Fibroblast of skin of right quadriceps (primary cell): ENCODE measurements at places on chromosomes 12 and 14.
A peak's percentile ranks its signal among the peaks of the same experiment; 100 is the strongest.

GRCh38 chr12:97941686-97942354 lies 479.2 kb downstream of the RMST start:
- no peak for DNase-seq

- no peak for DNase-seq
These were observed 16.4 kb upstream of the KCNA5 start for GRCh38 chr12:5027046-5027821.

GRCh38 chr14:62763951-62764350 lies 281.3 kb downstream of the KCNH5 start:
- DNase-seq, result no peak

DNA sequence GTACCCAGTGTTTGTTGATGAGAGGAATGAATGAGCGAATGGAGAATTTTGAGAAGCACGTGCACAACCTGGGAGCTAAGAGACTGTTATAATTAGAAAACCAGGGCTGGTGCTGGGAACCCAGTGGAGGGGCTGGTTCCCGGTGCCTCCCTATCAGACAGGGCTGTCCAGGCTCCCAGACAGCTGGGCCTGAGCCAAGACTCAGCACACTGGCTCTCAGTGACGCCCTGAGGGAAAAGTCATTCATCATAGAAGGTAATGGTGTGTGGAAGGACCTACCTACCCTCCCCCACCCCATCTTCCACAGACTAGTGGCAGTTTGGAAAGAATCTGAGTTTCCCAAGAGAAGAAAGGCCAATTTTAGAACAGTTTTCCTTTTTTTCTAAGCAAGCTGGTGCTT lies 34.7 kb downstream of the KCNA5 start:
- peak; percentile 27 for DNase-seq

GRCh38 chr14:59360923-59361794 lies 104.0 kb downstream of the GPR135 start:
- peak; percentile 54 for DNase-seq

DNA sequence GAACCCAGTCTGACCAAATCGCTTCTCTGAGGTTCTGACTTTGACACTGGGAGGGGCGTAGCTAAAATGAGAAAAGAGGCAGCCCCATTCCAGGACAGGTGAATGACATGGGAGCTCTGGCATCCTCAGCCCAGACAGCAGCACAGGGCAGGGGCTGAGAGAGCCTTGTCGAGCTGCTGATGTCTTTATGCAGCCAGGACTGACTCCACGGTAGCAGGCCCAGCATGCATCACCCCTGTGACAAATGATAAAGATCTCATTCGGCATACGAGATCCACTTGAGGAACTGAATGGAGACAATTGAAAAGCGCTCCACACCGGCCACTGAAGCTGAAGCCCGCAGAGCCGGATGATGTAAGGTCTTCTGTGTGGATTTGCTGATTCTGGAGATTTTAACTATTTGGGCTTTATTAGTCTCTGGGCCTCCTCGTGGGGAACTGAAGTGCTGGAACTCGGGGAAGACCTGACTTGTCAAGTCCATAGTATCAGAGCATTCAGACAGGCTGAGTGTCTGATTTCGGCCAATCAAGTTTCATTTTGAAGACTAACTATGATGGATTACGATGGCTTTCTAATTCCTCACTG lies 56.9 kb upstream of the MAP1LC3B2 start:
- no peak for DNase-seq

DNA sequence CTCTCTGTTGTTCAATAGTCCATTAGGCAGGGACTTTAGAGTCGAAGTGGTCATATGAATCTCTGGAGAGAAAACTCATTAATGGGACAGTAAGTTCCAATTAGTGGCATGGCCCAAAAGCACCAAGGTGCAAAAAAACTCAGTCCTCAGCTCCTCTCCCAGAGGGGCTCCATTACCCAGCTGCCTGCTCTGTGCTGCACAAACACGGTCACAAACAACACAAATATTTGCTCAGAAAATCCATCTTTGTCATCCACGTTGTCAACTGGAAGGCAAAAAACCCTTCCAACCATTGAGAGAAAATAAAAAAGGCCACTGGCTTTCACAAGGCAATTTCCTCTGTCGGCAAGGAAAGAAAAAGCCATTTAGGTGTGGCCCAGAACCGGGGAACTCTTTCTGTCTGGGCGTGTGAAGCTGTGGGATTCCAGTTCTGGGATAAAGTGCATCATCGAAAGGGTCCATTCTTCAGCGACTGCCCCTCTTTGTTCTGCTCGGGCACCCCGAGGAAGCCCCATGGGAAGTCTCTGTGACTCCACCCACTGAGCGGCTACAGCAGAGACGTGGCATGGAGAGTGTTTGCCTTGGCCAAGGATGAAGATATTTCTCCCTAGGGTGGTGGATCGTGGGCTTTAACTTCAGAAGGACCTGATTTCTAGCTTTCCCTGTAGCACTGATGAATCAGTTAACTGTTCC lies 137.6 kb downstream of the VRK1 start:
- DNase-seq, result no peak

DNA sequence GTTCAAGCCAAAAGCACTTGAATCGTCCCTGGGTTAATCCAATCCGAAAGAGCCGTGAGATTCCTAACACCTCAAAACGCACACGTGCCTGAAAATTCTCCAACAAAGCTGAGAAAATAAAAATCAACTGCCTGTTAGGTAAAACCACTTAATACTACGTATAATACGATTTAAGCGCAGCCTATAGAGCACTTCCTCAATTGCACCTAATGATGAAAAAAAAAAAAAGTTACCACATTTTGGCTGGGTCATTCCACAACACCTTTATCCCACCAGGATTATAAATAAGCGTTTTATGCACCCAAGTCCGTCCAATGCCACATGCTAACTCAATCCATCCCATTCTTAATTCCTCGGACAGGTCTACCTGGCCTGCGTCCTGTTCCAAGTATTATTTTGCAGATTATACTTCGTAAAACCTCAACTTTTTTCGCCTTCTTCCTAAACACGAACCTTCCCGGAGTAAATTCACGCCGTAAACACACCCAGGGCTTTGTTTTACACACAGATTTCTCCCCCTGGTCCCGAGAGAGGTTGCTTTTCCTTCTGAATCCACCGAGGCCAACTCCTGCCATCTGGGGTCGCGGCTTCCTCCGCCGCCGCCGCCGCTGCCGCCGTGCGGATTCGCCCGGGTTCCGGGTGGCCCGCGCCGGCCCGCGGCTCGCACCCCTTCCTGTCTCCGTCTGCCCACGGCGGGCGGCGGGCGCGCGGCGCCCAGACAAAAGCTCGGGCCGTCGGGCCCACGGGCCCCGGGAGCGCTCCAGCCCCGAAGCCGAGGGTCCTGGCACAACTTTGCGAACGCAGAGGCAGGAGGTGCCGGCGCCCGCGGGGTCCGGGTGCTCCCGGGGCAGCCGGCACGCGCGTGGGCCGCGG lies 66.2 kb downstream of the RNF34 start:
- DNase-seq, result peak; percentile 19

GRCh38 chr12:13851828-13852227 lies 129.6 kb downstream of the GRIN2B start:
- no peak for DNase-seq

GRCh38 chr14:45194964-45195363 lies 58.0 kb downstream of the MIS18BP1 start:
- no peak for DNase-seq

GRCh38 chr14:31297701-31298344 lies 90.2 kb upstream of the HECTD1 start:
- DNase-seq, result no peak

DNA sequence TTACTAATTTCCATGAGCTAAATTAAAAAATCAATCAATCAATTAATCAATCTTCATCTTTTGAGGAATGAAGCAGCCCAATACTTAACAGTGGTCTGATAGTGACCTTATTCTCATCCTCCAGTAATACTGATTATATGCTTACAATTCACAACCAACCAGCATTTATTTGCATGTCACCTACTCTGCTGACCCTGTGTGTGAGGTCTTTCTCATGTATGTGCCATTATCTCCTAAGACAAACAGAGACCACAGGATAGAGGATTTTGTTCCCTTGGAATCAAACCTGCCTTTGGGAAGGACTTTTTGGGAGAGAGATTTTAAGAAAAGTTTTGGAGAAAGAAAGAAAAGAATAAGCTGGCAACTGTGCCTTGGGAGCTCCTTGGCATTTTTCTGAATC lies 197.2 kb downstream of the NRXN3 start:
- DNase-seq, result no peak

GRCh38 chr12:3278681-3279414 lies 201.7 kb downstream of the TSPAN9 start:
- DNase-seq, result no peak

- DNase-seq, result peak; percentile 64
These were observed 32.1 kb downstream of the DEPDC4 start for GRCh38 chr12:100234591-100235304.

GRCh38 chr14:55705651-55706364 lies 125.8 kb downstream of the KTN1 start:
- no peak for DNase-seq

GRCh38 chr12:607541-608001 lies 55.7 kb downstream of the NINJ2 start:
- DNase-seq, result no peak

DNA sequence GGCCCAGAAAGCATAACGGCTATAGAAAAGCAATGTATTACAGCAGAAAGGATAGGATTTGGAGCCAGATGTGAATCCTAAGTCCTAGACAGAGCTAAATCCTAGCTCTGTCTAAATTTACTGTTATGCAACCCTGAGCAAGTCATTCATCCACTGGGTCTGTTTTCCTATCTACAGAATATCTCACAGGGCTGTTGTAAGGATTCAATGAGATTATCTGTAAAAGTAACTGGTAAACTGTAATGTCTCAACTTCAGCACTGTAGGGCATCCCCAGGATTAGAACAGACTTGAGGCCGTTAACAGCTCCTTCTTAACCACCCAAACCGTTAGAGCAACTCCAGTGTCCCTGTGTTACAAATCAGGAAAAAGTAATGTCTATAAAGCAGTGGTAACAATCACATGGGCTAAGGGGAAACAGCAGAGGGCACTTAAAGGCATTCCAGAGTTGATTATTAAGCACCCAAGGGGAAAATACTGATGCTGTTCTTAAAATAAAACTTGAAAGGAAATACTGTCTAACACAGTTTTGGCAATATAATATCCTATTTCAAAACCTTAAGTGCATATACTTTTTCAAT lies 10.1 kb downstream of the GMFB start:
- DNase-seq, result no peak

- DNase-seq, result no peak
These were observed 7.4 kb downstream of the ASCL1 start for GRCh38 chr12:102964872-102965271.

DNA sequence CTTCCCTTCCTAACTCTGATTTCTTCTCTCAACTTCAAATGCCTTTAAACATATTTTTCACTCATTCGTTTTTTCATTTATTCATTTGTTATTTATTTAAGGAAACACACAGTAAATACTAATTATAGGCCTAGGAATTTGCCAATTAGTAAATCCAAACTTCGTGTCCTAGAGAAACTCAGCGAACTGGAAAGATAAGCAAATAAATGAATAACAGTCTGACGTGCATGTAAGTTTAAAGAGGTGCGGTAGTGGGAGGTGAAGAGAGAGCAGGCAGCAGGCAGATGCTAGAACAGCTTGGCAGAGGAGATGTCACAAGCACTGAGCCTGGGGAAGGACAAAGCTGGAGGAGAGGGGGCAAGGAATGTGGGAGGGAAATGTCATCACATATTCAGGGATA lies 228.2 kb downstream of the DPY19L2 start:
- no peak for DNase-seq
